Esophagus squamous epithelium (tissue), 5 donors: ENCODE measurements at places on chromosomes 7 and 10.

GRCh38 chr10:86706401-86706841 lies 38.1 kb downstream of the LDB3 start:
- no peak for DNase-seq

GRCh38 chr7:19944363-19945120 lies 171.1 kb upstream of the TMEM196 start:
- DNase-seq = no peak

- DNase-seq = no peak
These were observed 34.4 kb upstream of the AGR3 start for GRCh38 chr7:16916105-16916639.

- no peak for DNase-seq
These were observed 655.8 kb upstream of the ANKRD30A start for GRCh38 chr10:36469585-36469984.

- no peak for DNase-seq
These were observed 290.0 kb downstream of the RNLS start for GRCh38 chr10:88293073-88293472.

DNA sequence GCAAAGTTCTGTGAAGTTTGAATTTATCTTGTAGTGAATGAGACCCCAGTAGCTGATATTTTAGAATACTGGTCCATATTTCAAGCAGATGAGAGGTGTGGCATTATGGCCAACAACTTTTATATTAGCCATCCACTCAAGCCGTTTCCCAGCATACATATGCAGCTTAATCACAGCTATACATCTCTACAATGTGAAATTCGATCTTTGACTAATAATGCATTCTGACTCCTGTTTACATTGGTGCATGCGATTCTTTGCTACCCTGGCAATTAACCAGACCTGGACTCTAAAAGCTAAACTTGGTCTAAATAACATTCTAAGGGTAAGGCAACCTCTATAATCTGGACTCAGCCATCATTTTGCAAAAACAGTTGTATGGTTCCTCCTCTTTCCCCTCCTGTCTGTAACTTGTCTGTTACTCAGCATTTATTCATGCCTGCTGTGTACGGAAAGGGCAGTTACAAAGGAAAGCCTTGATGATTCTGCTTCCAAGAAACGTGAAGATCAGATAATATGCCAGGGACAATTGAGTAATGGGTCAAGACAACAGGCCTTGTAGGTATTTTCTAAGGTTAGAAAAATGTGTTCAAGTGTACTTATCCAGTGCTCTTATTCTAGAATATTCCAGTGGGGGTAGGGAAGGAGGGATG lies 50.6 kb downstream of the PNLIPRP2 start:
- DNase-seq = no peak

GRCh38 chr10:129517680-129518057 lies 50.6 kb downstream of the MGMT start:
- DNase-seq = no peak

- no peak for DNase-seq
These were observed 208.4 kb upstream of the AKR1E2 start for GRCh38 chr10:4617589-4617988.

DNA sequence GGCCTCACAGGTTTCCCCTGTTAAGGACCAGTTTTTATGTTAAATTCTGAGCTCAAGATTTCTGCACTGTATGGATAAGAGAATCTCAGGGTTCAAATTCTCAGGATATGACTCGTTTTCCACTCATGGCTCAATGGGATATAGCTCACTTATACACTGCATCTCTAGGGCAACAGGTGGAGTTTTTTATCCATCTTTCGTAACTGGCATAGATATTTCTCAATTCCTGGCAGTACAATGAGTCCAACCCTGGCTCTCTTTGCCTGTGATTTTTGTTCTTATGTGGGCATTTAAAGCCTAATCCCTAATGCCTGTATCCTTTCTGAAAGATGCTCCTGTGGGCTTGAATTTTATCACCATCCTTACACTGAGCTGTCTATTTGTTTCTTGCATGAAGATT lies 7.6 kb downstream of the CCDC172 start:
- no peak for DNase-seq

GRCh38 chr7:92763636-92764423 lies 72.5 kb downstream of the CDK6 start:
- no peak for DNase-seq

- DNase-seq = no peak
These were observed 232.3 kb downstream of the ADAM12 start for GRCh38 chr10:126156012-126156411.

GRCh38 chr10:80770239-80770638 lies 232.5 kb downstream of the SH2D4B start:
- DNase-seq = no peak

GRCh38 chr10:112209684-112210131 lies 26.1 kb upstream of the GPAM start:
- no peak for DNase-seq

DNA sequence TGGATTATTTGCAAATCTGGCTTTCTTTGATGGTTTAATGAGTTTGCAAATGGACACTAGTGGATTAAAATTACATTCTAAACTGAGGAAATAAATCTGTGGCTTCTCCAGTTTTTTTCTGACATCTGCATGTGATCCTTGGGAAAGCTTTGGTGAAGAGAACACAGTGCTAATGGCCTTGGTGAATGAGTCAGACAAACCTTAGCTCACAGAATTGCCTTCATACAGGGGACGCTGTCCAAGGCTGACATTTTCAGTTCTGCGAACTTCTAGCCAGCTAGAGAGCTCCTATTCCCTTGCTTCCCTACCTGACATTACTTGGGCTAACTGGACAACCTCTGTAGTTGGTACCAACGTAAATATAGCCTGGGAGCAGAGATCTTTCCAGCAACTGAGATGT lies 21.2 kb downstream of the BMPER start:
- no peak for DNase-seq

DNA sequence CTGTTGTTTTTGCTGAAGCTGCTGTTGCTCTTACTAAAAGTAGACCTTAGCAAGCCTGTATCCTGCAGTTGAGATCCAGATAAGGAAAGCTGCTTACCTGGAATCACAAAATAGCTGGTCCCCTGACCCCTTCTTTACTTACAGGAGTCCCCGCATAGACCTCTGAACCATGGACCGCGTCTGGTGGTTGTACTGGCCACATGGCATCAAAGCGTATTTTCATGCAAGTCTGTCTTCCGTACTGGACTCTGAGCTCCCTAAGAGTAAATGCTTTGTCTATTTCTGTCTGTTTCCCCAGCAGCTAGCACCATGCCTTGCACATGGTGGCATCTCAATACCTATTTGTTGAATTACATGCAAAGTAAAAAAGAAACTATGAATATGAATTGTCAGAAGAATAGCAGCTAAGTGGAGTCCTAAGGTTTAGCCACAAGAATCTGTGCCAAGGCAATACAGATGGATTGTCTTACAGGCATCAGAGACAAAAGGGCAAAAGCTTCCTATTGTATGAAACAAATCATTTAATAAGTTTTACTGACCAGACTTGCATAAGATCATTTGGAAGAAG lies 159.2 kb downstream of the PAXIP1 start:
- no peak for DNase-seq

DNA sequence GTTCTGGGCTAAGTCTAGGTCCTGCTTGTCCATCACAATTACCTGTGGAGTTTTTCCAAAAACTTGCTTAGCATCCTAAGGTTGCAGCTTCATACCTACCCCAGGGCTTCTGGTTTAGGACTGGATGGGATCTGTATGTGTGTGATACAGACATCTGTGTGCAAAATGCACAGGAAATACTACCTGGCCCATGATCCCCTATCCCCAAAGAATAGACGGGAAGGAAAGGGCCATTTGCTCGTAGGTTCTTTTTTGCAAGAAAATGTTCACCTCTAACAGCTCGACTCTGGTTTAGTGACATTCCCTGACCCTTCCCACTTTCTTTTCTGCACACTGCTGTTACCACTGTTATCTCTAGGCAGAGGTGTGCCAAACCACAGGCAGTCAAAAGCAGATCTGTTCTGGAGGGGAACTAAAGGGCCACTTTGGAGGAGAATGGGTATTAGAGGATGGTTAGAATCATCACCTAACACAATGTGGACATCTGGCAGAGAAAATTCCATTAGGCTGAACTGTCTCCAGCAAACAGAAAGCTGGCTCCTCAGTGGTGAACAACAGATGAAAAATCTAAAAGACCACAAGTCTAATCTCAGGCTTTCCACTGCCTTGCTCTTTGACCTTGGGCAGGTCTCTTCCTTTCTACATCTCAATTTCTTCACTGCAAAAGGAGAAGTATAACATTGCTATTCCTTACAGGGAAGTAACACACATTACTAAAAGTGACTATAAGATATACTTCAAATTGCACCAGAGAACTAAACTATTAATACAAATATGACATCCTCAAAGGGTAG lies 107.4 kb downstream of the UBE2H start:
- no peak for DNase-seq

DNA sequence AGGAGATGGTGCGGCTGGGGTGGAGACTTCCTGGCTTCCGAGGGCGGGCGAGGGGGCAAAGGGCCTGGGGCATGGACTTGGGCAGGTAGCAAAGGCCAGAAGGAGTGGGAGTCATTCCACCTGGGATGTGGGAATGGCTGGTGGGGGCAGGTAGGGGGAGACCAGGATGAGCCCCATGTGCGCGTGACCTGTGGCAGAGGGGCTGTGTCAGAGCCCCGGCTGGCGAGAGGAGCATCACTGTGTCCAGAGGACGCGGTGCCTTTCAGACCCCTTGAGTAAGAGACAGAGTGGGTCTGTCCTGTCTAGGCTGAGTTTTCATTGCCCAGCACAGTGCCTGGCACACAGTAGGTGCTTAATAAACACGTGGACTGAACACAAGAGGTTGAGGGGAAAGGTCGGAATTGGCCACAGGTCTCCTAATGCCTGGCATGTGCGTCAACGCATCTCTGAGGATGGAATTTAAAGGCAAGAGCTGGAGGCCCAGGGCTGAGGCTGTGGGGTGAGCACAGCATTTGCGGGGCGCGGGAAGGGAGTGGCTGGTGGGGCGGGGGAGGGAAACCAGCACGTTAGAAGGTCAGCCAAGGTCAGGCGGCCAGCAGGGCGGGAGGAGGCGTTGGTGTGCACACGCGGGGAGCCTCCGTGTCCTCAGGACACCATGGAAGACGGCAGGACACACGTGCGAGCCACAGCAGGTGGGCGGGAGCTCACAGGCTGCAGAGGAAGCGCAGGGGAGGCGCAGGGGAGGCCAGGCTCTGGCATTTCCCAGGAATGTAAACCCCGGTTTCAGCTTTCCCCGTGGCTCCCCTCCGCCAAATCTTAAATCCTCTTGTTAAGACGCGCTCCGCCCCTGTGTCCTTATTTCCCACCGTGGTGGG lies 51.8 kb downstream of the CUX1 start:
- DNase-seq = no peak

DNA sequence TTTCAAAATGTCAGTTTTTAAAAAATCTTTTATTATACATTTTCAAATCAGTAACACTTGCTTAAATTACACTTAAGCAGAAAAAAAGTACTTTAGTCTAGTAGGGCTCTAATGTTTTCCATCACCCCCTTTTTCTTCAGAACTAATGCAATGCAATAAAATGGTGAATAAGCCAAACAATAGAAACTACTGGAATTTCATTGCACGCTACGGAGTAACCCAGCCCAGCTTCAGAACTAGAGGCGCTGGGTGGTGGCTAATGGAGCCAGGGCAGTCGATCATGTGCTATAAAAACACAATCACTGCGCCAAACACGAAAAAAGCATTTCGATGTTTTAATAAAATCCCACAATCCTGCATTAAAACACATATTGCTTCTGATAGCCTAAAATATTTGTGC lies 59.9 kb upstream of the ODAD2 start:
- DNase-seq = no peak

DNA sequence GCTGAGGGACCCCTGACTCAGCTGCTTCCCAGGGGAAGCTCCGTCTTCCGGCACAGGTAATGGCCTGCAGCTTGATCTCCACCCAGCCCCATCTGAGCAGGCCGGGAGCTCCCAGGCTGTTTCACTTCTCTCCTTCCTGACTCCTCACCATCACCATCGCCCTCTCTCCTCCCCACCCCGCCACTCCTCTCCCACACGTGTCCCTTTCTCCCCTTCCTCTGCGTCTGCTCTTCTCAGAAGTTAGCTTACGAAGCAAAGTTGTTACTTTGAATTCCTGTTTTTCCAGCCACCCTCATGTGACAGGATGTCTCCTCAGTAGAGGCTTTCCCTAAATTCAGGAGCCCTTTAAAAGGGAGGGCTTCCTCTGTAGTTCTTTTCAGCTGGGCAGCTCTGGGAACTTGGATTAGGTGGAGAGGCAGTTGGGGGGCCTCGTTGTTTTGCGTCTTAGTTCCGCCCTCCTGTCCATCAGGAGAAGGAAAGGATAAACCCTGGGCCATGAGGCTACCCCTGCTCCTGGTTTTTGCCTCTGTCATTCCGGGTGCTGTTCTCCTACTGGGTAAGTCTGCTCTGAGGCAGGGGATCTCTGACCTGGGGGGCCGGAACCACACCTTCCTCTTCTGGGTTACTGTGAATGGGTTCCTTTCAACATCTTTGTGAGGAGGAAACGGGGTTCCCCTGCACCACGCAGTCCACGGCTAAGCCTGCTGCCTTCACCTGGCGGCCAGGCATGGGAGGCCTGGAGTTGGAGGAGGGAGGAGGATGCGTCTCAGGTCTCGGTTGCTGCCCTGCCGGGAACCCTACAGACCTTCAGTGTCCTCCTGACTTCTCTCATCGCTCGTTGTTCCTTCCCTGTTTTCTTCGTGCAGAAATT lies at the start of gene MRC1:
MRC1 (plus strand) TSS at position 378 of the 871 bp plus-strand sequence; CDS start at position 496, 118 bp downstream.
- DNase-seq = no peak

DNA sequence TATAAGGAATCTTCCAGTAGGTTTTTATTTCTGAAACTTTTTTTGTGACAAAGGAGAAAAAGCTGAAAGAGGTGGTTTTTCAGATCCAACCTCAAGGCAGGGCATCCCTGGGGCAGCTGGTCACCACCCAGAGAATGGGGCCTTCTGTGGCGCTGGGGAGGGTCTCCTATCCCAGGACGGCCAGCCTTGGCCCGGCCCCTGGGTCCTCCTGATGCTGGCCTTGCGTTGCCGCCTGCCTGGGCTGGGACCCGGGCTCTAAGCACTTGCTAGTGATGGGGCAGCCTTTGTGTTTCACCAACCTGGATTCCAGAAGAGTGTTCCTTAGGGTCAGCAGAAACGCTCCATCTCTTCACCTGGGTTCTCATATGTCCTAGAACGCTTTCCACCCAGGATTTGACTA lies 16.3 kb downstream of the SHH start:
- DNase-seq = no peak

DNA sequence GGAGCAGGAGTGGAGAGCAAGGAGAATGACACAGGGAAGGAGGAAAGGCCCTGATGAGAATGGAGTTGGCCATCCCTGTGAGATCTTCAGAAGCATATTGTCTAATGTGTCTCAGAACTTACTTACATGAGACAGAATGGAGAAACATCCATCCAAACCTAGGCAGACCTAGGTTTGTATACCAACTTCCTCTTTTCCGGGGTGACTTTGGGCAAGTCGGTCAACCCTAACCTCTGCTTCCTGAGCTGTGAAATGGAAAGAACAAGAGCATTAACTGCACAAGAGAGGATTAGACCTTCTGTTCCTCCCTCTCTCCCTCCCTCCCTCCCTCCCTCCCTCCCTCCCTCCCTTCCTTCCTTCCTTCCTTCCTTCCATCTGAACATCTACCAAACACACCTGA lies 4.5 kb downstream of the GHRHR start:
- DNase-seq = no peak

DNA sequence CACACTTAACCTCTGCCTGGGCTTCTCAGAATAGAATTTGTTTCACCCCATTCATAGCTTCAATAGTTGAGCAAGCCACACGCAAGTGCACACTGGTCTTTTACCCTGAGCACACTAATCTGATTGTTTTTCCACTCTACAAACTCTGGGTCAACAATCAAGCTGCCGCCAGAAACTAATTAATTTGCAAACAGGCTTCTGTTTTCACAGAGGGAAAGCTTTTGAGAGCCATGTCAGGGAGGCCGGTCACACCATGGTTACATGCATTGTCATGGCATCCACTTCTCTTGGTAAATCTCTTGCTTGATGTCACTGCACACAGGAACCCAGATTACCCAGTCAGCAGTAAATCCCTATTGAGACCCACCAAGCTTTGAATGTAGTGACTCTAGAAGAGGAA lies 154.2 kb downstream of the SEMA3A start:
- no peak for DNase-seq
